ENCODE measurements at places on chromosomes 3 and 15.

DNA sequence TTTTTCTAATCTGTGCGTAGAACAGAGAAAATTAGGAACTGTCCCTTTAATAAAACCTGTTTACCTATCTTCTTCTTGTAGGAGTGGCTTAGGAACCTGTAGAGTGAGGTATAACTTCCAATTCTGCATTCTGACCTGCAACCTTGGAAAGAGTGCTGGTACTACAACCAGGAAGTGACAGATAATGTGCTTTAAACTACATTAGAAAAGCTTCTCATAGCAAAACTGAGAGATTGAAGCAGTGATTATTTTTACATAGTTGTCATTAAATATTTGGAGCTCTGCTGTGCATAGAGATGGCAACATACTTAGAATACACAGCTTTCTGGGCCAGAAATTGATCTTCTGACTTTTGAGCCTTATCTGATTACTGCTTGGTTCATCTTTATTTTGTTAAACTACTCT is 50.4 kb upstream of the ZDHHC23 start:
- DNase-seq = no peak

GRCh38 chr3:170372190-170372879 is 14.8 kb downstream of the SKIL start:
- DNase-seq = no peak

DNA sequence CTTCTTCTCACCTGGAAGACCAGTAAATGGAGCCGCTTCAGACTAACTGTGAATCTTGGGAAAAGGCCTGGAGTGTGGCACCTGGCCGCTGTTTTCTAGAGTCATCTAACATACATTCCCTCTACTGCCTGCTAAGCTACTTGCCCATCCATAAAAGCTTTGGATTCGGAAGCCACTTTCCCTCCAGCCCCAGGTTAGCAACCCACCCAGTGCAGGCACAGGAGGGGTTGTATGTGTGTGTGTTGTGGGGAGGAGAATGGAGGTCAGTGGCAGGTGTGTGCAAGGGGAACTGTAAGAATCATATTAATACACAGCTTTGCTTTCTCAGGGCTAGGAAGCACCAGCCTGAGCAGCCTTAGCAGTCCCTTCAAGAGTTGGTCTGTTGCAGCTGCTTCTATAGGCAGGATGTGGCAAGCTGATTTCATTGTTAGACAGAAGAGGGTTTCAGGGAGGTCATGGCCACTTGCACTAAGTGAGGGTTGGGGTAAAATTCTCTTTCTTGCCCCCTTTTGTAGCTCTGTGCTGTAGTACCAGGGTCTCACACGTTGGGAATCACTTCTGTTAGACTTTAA is 8.9 kb downstream of the NSUN3 start:
- DNase-seq = no peak

DNA sequence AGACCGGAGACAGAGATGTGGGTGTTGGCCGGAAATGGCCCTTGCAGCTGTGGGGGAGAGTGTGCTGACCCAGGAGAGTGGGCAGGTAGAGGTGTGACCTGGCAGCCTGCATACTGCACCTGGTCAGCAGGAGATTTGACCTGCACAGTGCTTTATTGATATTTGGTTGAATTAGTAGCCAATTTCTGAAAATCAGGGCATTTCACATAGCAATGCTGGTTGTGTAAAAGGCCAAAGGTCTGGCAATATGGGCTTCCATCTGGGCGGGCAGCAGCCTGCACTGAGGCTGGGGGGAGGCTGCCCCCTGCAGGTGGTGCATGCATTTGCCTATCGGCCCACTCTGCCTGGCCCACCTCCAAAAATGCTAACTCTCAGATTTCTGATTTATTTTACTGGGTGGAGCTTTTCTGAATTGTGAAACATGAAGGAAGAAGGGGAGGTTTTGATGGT is 9.4 kb upstream of the MGLL start:
- DNase-seq = no peak

GRCh38 chr3:156260331-156260730 is 140.0 kb downstream of the KCNAB1 start:
- DNase-seq = no peak

- DNase-seq = no peak
These were observed 58.3 kb downstream of the LRIG1 start for GRCh38 chr3:66442254-66443117.

GRCh38 chr3:55000546-55000945 is 72.7 kb upstream of the LRTM1 start:
- no peak for DNase-seq

DNA sequence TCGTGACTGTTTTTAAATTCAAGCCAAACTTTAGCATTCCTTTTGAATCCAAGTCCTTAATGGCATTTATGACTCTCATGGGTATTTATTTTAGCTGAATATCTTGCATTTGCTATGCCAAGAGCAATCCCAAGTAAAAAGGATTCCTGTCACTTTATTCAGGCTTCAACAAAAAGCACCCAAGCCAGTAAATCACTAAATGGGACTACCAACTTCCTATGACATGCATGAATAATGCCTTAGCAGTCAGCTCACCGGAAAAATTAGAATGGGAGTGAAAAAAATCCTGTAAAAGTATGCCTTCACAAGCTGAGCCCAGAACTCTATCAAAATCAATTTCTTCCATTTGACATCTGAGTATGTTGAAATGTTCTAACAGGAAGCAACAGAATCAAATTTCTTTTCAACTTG is 1297.9 kb downstream of the ROBO2 start:
- no peak for DNase-seq

DNA sequence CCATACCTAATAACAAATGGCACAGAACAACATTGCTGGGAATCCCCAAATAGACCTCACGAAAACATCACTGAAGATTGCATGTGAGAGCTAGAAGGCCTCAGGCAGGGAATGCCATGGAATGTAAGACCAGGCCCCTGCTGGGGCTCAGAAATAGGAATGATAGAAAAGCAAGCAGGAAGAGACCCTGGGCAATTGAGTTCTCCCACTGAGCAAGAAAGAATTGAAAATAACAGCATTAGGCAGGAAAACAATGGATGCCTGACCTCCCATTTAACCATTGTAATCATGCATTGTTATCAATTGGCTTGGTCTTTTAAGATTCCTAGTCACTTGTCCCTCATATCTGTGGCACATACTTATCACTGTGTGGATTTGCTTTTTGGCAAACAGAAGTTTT is 581.6 kb downstream of the FHIT start:
- no peak for DNase-seq

DNA sequence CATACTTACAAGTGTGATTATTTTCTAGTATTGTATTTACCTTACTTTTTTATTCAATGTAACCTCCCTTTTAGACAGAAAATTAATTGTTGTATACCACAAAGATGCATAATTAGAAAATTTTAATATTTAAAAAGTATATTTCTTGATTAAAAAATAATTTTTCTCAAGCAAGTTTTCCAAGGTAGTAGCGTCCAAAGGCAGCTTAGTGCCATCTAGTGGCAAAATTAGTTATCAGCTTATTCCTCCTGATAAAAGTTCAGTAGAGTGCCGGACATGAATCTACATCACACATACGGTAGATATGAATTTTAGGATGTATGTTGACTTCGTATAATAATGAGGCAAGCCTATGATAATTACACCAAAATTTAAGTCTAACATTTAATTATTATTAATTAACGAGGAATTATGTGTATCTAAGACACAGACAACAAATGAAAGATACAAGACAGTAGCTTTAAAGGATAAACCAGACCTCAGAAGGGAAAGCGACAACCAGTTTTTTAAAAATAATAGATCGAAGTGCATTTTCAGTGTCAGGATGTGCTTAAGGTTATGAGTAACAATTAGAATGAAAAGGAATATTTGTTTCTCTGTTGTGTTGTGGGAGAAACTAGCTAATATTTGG is 405.9 kb downstream of the ROBO1 start:
- DNase-seq = no peak

- DNase-seq = no peak
These were observed 33.4 kb upstream of the MUC13 start for GRCh38 chr3:124967964-124968363.

DNA sequence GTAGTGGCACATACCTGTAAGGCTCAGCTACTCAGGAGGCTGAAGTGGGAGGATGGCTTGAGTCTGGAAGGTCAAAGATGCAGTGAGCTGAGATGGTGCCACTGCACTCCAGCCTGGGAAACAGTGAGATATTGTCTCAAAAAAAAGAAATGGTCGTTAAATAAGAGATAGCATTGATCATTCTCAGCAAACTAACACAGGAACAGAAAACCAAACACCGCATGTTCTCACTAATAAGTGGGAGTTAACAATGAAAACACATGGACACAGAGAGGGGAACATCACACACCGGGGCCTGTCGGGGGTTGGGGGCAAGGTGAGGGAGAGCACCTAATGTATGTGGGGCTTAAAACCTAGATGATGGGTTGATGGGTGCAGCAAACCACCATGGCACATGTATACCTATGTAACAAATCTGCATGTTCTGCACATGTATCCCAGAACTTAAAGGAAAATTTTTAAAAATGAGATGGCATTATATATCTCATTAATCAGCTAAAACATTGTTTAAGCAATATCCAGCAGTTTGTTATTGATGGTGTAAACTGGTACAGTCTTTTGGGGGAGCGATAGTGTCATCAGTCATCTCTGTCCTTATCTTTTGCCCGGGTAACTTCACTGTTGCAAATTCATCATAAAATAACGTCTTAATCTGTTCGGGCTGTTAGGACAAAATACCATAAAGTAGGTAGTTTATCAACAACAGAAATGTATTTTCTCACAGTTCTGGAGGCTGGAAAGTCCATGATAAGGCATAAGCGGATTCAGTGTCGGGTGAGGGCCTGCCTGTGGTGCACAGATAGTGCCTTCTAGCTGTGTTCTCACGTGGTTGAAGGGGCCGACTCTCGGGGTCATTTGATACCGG is 1.7 kb upstream of the MAN2A2 start:
- DNase-seq = no peak

DNA sequence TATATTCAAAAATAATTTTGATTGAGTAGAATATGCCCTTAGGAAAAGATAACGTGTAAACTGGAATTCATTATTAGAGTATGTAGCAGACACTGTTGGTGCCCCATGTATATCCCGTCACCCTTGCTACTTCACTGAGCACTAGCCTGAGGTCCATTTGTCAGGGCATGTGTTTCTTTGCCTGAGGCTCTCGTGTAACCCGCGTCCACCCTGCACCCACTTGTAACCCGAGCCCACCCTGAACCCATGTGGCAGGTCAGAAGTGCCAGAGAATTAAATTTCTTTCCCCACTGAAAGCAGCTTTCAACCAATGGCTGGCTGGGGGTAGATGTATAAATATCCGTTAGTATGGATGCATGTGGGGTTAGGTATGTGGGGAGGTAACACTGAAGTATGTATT is 474.2 kb upstream of the ZNF385D start:
- no peak for DNase-seq

DNA sequence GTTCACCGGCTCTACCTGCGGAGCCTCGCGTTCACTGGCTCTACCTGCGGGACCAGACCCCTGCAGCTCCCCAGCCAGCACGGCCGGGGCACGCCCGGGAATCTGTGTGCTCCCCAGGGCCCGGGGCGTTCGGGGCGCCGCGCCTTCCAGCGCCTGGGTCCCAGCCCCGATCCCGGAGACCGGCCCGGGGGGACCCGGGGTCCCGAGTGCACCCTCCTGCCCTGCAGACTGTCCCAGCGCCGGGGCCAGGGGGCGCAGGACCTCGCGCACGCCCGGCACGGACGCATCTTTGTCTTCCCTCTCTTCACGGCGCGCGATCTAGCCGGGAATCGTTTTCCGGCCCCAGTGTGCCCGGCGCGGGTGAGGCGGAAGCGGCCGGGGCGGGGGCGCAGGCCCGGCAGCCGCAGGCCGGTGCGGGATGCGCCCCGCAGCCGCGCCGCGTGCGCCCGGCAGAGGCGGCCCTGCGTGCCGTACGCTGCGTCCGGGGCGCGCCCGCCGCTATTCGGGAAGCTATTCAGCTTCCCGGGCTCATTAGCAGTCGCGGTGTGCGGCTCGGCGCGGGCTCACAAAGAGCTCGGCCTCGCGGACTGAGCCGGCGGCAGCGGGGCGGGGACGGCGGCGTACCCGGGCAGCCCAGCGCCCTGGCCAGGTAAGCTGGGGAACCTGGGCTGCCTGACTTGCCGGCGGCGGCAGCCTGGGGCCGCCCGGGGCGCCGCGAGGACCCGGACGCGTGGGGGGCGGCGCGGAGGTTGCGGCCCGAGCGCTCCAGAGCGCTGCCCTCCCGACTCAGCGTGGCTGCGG is at the start of gene APBA2:
Gene APBA2, plus strand, starts transcription at position 345 of the 801 bp plus-strand sequence. CDS start 167,911 bp downstream, outside the sequence.
- DNase-seq = peak; percentile 24

- no peak for DNase-seq
These were observed 352.0 kb downstream of the SOX2 start for GRCh38 chr3:182063742-182064141.

DNA sequence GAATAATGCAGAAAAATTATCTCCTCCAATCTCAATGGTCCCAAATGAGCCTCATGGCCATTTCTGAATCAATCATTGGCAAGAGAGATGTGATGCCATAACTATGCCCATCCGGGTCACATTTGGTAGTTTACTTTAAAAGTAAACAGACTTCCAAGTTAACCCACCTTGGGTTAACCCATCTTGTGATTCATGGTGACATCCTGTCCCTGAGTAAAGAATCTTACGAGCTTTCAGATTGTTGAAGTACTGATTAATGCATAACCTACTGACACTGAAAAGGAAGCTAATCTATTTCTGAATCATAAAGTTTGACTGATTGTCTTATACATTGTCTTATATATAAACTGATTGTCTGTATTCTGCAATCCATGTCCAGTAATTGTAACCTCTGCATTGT is 467.2 kb upstream of the AGTR1 start:
- no peak for DNase-seq

DNA sequence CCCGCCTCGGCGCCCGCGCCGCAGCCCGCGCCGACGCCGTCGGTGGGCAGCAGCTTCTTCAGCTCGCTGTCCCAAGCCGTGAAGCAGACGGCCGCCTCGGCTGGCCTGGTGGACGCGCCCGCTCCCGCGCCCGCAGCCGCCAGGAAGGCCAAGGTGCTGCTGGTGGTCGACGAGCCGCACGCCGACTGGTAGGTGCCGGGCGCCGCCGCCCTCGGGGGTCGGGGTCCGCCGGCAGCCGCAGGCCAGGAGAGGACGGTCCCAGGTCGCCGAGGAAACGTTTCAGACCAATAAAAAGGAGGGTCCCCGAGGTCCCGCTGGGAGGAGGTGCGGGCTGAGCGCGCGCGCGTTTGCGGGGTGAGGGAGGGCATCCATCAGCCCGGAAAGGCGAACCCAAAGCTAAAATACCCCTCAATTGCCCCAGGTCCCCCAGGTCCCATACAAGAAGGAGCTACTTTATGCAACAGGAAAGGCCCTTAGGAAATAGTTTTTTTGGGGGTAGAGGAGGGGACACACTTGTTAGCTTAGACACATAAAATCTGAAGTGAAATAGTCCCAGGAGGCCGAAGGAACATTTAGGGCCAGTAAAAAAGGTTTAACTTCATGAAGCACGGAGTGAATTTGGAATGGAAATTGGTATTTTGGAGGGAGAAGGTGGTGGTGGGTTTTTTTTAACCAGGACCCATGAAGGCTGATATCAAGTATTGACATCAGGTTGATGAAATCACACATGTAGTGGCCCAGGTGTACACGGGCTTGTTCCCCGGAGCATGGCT is 739 bp downstream of the SYN2 start:
- no peak for DNase-seq

DNA sequence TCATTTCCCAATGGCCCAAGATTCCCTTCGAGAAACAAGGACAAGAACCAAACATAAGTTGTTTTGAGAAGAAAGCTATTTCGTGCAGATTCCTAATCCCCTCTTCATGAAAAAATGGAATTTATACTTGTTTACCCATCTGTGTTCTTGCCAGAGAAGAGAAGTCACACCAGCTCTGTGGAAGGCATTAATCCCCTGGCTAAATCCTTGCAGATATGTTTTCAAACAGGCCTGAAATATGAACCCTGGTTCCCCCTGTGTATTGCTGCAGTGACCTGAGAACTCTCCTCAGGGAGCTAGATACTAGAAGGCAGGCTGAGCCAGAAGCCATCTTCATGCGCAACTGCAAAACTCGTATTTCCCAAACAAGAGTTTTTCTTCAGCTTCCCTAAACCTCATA is 337.7 kb downstream of the NEK10 start:
- DNase-seq = no peak

All from activated CD4-positive, alpha-beta T cell treated with anti-CD3 and anti-CD28 coated beads, Interleukin-2, amount 50 U/mL, for 24 hours (primary cell).